A549 (cell line): ENCODE measurements at places on chromosomes 7 and 10. TPM values are rescaled to one million over a fixed set of nuclear protein-coding genes. Genes with fewer than 3 reads are reported as not detected.

PPP1R17 gene
- not detected in 3 replicates for polyA plus RNA-seq

- DNase-seq = no peak
These were observed 93.0 kb downstream of the TNS3 start for GRCh38 chr7:47488969-47489342.

GRCh38 chr7:42997611-42998010, 65.4 kb downstream of the MRPL32 start:
- no peak for DNase-seq

GRCh38 chr10:72110673-72111401, 22.5 kb upstream of the SPOCK2 start:
- no peak for DNase-seq

DNA sequence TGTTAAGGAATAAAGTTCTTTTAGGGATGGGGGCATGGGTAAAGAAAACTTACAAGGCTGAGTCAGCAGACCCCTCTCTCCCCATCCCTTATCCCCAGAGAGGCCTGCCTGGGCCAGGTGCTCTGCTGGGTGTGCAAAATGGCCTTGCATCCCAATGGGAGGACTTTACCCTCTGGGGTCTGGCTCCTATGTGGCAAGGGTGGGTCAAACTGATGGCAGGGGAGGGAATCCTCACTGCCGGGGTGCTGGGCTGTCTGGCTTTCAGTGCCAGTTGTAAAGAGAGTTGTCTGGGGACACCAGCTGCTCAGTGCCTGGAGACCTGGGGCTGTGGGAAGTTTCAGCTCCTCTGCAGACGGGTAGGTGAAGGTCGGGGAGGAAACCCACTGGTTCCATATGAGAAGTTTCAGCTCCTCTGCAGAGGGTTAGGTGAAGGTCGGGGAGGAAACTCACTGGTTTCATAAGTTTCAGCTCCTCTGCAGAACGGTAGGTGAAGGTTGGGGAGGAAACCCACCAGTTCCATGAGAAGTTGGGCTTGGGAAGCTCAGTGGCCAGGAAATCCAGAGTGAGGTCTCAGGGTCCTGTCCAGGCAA, 127.2 kb upstream of the PODXL start:
- DNase-seq = no peak

DNA sequence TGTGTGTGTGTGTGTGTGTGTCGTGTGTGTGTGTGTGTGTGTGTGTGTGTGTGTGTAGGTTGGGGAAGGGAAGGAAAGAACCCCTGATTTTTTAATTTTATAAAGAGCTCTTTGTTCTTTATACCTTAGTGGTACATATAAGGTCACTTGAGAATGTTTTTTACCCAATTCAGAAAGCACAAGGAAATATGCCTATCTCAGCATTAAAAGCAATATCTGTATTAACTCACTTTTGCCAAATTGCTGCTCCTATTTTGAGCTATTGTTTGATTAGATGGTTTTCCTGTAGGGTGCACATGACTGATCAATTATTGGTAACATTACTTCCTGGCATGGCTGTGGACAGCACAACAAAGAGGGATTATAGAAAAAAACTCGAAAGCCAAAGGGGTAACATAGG, 60.5 kb downstream of the SEMA3D start:
- no peak for DNase-seq
